ENCODE measurements at places on chromosomes 4 and X.

- no peak for DNase-seq
Measured at GRCh38 chrX:15786915-15787314, 3.4 kb upstream of the ZRSR2 start.

GRCh38 chr4:80425124-80426100 is 89.9 kb downstream of the CFAP299 start:
- no peak for DNase-seq

DNA sequence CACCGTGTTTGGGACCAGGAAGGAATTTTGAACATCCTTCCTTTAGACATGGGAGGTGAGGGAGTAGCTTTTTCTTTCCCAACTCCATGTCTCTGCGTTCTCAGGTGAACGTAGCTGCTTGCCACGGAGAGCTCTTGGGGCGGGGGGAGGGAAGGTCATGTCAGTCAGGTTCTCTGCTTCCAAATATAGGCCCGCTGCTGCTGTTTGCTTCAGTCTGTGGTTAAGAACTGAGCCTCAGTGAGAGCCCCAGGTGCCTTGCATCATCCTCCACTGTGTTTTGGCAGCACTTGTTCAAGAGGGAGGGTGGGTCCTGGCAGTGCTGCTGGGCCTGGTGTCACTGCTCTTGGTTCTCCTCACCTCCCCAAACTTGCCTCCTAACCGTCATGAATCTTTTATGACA is 46.5 kb downstream of the HADH start:
- DNase-seq = peak; percentile 66

- DNase-seq = no peak
Measured at GRCh38 chrX:76550016-76550415, 122.5 kb downstream of the MAGEE1 start.

GRCh38 chr4:61540944-61541343 is 340.8 kb downstream of the ADGRL3 start:
- no peak for DNase-seq

DNA sequence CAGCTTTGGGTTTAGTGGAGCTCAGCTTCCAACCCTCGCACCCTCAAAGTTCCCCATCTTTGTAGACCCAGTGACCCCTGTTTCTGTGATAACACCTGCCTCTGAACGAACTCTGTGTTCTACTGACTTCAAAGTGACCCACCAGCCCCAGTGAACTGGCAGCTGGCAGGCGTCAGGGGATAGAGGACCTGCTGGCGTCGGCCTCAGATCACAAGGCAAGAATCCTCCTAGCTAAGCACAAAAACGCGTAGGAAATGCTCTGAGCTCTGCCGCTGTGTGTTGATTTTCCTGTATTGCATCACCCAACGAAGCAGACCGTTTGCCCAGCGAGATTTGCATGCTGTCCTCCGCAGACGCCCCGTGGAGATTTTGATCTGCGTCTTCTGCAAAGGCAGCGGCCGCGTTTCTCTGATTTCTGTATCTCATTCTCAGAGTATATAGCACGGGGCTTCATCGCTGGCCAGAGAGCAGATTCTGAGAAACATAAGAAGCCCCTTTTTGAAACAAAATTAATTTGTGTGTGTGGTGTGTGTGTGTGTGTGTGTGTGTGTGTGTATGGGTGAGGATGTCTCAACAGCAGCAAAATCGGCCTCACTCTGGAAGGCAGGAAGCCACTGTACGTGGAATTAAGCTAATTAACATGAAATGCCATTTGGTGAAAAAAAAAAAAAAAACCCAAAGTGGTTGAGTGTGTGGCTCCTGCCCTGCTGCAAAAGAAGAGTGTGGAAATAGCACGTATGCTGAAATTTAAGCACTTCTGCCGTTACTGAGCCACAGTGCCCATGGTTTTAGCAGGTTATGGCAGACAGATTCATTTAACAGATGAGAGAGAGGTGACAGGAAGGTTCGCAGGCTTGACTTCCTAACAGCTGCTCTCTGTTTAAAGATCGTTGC is 29.2 kb upstream of the ASMTL start:
- peak; percentile 76 for DNase-seq

- DNase-seq = no peak
Measured at GRCh38 chrX:106246511-106246910, 78.4 kb downstream of the PWWP3B start.

GRCh38 chrX:93422693-93423092 is 250.7 kb downstream of the NAP1L3 start:
- no peak for DNase-seq

GRCh38 chr4:15659768-15660570 is 4.8 kb upstream of the FBXL5 start:
- DNase-seq = no peak

DNA sequence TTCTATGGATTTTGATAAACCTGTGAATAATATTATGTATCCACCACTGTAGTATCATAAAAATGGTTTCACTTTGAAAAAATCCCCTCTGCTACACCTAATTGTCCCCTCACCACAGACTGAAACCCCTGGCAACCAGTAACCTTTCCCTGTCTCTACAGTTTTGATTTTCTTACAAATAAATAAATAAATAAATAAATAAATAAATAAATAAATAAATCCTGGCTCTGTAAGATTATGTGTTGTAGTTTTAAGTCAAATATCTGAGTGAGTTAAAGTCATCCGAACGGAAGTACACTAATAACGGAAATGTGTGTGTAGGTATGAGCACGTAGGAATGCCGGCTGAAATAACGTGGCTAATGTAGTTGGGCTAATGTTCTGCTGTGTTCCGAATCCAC is 641.5 kb downstream of the GABRG1 start:
- DNase-seq = no peak

GRCh38 chr4:137387924-137388323 is 144.4 kb downstream of the PCDH18 start:
- DNase-seq = no peak

GRCh38 chrX:77505227-77505626 is 58.0 kb downstream of the FGF16 start:
- DNase-seq = no peak

- DNase-seq = no peak
Measured at GRCh38 chr4:139454111-139455045, at the start of gene RAB33B. Gene RAB33B, plus strand, starts transcription at chr4:139454121. Its CDS starts 75 bp downstream, at chr4:139454196.

GRCh38 chrX:96403446-96403845 is 281.2 kb upstream of the DIAPH2 start:
- no peak for DNase-seq

DNA sequence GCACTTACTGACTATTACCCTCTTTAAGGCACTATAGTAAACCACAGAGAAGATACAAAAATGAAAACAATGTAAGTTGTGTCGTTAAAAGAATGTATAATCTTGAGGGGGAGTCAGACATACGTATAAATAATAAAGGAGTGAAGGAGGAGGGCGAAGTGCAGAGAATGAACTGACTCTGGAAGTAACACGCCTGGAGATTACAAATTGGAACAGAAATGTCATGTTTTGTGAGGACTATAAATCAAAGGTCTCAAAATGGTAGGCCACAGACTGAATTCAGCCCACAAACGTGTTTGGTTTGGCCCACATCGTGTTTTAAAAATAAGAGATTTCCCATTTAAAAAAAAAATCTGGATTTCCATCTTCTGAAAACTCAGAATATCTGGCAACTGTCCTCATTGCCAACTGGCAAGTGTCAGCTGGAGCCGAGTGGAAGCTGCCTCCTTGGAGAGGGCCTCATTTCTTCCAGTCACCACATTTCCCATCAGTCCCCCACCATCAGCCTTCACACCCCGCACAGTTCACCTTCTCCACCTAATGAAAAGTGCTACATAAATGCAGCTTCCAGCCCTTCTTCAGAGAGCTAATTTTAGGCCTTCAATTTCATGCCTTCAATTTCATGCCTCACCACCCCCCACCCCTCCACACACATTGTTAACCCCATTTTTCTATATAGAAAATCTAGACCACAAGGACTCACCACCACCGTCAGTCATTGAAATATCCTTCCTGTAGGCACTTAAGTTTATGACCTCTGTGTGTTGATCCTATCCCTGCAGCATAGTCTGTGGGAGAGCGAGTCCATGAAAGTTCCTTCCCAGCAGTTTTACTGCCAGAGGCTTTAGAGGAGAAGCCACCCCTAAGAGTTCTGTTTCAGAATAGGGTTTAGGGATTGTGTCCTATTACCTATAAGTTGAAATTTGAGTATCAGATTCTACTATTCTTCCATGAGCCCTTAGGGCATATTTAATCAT is 32.0 kb upstream of the COL25A1 start:
- no peak for DNase-seq

- no peak for DNase-seq
Measured at GRCh38 chrX:3450881-3451570, 104.6 kb upstream of the MXRA5 start.

DNA sequence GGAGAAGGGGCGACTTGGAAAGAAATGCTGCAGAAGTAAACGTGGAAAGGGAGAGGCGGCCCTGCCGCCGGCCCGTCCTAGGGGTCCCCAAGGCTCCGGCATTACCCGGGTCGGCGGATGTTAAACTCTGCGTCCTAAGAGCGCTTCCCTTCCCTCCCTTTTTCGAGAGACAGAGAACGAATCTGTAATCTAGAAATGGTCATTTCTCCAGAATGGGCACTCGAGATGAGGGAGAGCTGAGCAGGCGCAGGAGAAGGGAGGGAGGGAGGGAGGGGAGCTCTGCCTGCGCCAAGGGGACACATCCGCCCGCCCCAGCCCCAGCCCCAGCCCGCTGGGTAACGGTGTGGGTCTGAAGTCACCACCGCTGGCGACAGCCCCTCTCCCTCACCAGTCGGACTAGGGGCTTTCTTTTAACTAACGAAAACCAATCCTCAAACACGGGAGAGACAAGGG is 1.7 kb downstream of the HCFC1 start:
- DNase-seq = no peak

DNA sequence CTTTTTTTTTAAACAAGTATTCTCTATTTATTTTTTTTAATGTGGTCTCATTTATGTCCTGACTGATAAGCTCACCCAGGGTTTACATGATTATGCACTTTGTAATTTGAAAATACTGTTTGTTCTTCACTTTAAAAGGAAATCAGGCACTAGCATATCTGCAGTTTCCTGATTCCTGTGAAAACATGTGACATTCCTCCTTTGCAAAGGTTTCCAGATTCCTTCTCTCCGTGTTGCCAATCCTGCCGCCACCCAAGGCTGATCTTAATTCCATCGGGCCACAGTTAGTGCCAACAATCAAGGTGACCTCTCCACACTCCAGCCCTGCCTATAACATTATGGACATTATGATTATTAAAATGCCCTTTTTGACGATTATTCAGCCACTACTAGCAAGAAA is 225.4 kb downstream of the PCDH7 start:
- no peak for DNase-seq

- DNase-seq = no peak
Measured at GRCh38 chr4:110914791-110915190, 291.9 kb upstream of the PITX2 start.

GRCh38 chr4:108527723-108528122 is 92.7 kb upstream of the RPL34 start:
- DNase-seq = no peak

DNA sequence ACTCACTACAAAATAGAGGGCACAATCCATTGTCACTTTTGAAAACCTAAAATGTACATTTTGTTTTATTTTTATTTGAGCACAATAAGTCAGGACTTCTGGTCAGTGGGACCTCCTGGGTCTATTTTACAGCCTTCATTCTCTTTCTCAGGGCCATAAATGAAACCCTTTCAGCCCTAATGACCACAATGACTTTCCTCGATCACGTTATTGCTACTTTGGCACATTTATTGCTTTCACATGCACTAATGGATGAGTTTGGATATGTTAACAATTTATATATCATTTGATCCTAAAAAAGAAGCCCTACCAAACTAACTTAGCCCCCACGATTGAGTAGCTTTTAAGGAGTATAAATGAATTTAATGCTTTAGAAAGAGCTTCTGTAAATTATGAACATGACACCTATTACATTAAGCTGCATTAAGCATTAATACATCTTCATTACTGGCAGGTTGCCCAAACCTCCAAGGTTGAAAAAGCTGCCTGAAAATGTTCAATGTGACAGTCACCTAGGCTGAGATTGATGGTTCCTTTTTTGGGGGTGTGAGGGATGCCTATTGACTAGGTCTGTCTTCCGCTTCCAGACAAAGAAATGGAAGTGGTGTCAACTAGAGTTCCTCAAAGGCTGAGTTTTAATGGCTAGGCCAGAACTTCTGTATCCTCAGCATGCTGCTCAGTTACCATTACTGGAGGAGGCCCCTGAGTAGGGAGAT is 296.4 kb downstream of the GPAT3 start:
- no peak for DNase-seq

DNA sequence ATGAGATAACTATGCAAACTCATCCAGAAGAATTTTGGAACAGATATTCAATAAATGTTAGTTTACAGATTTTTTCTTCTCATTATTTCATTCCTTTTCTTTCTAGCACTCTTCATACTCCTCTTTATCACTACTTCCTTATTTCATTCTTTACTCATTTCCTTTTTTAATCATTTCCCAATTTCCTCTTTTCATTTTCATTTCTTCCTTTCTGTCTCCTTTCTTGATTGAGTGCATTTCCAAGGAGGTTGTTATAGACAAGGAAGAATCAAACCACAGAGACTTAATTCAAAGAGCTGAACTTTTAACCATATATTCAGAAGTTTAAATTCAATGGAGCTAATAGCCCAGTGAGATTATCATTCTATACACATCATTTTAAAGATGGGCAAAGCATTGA is 600.7 kb downstream of the ARAP2 start:
- DNase-seq = no peak

DNA sequence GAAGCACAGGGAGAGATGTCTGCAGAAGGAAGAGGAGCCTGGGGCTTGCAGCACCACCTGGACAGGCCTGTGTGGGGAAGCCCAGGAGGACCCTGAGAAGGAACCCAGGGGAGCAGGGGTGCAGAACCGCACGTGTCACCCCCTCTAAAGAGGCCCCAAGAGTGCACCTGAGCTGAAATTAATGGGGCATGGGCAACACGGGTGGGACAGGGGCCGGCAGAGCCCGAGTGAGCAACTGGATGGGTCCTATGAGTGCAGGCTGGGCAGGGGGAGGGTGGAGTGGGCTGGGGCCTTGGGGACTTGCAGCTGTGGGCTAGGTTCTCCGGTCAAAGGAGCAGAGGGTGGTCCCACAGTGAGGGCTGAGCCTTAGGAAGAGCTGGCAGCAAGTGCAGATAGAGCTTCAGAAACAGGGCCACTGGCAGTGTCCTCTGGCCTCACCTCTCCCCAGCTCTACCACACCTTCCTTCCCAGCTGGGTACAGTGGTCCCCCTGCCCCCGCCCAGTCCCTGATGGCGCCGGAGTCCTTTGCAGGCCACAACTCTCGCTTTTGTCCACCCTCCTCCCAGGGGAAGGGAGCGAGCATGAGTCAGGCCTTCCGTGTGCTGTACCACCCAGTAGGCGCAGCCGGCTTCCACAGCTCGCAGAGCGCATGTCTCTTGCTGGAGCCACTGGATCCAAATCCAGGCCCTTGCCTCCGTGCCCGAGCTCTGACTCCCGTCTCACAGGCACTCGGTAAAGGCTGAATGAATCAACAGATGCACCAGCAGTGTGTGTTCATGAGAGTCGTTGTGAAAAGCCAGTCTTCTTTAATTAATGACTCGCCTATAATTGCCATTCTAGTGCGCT is 131.6 kb downstream of the HMX1 start:
- DNase-seq = no peak
